ENCODE measurements at places on chromosomes 5 and 9.

- no peak for DNase-seq
These were observed 375.9 kb downstream of the KIF4B start for GRCh38 chr5:155389498-155389897.

DNA sequence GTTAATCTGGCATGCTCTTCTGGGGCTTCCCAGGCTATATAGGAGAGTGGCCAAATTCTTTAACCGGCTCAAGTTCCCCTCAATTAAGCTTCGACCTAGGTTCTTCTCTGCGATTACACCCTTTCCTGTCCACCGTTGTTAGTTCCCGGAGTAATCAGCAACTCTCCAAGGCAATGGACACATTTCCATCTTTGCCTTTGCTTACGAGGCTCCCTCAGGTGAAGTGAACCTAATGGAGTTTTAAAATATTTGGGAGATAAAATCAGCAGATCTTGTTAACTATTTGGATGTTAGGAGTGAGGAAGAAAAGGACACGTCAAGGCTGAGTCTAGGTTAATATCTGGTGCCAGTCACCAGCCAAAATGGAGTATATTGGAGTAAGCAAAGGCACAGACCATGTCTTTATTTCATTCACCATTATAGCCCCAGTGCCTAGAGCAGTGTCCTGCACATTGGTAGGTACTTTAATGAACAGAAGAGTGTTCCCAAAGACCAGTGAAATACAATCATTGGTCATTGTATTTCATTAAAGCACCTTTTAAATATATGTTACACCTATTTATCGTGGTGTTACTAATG, 515 bp downstream of the UTP15 start:
- no peak for DNase-seq

- DNase-seq, result no peak
These were observed 27.3 kb downstream of the CNTFR start for GRCh38 chr9:34562135-34562745.

- DNase-seq, result no peak
These were observed 69.8 kb upstream of the PRR16 start for GRCh38 chr5:120394259-120394658.

- DNase-seq, result no peak
These were observed 8.0 kb downstream of the STC2 start for GRCh38 chr5:173320259-173320658.
